ENCODE measurements at places on chromosomes 5 and 9.
A peak's percentile ranks its signal among the peaks of the same experiment; 100 is the strongest.

DNA sequence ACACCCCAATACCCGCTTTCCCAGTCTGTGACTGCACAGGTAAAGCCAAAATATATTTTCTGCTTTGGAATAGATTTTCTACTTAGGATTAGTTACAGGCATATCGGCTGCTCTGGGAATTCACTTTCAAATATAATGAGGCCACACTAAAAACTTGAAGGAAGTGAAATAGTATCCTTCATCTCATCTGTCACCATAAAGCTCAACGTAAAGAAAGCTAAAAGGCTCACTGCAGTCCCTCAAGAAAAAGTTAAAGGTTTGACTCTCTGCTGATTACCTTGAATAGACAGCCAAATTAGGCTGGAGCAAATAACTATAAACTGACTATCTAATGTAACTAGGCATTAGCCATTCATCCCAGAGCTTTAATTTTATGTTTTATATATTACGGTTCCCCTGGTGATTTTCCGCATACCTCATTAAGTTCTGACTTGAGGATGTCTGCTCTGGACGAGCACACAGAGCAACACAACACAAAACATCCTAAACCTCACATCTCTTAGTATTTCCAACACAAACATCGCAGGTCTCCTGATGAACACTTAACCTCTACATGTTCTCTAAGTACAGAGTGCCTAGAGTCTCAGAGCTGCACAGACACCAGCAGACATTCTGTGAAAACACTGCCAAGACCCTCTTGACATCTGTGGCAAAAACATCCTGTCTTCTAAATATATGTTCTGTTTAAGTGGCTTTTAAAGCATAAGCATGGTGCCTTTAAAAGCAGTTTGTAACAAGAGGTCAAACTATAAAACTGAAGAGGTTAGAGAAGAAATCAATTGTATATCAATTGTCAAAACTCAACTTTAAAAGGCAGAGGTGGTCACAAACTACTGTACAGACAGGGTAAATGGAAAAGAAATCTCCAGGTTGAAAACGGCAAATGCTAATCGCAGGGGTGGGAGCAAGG, 35.4 kb downstream of the ELAVL2 start:
- DNase-seq: no peak

- peak; percentile 34 for DNase-seq
These were observed 26.2 kb downstream of the AGTPBP1 start for GRCh38 chr9:85715587-85715986.

DNA sequence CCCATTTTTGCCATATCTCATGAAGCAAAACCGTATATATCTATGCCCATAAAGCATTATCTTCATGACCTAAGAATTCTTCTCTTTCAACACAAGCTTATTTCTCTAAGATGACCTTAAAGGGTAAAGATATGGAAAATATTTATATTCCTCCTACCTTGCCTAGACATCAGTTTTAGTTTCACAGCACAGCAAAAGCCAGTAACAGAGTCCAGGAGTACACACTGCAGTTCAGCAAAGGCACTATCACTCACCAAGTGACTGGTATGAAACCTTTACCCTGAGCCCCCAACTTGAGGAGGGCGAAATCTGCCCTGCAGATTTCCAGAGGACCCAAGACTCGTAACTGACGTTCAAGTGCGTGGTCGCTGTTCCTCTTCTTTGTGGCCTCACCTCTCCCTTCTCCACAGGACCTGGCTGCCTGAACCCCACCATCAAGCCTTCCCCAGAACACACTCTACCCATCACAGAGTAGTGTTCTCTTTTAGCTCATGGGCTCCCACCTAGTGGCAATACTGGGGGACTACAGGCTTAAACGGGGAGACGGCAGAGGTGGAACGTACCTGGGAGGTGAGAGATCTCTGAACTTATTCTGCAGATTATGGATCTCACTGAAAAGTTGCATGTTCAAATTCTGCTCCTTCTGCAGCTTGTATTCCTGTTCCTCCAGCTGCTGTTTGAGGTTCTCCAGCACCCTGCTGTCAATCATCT, 141.0 kb downstream of the CDK5RAP2 start:
- peak; percentile 49 for DNase-seq

GRCh38 chr9:127973169-127974000, 7.4 kb downstream of the EEIG1 start:
- DNase-seq: no peak

DNA sequence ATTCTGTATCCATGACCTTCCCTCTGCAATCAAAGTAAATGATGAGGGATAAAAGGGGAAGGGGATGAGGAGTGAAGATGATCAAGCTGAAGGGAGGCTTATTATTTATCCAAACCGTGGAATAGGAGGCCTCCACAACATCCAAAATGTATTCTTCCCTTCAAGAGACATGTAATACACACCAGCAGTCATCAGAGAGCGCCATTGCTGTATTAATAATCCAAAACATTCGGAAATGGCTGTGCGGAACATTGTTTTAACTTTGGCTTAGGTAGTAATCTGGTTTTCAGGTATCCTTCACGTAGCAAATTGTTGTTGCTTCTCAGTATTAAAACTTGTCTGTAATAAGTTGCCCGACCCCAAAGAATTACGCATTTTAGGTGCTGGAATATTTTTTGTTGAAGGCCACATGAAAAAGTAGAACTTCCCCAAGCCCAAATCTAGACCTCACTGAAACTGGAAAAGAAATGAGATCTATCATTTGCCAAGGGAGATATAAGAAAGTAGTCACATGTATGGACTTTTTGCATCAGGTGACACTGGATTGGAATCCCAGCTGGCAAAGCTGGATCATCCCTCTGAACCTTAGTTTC, 2.6 kb upstream of the BOD1 start:
- DNase-seq: peak; percentile 48

GRCh38 chr5:87211676-87212075, 56.0 kb upstream of the RASA1 start:
- no peak for DNase-seq

- no peak for DNase-seq
These were observed 167.0 kb downstream of the FBXL17 start for GRCh38 chr5:108214857-108215256.

DNA sequence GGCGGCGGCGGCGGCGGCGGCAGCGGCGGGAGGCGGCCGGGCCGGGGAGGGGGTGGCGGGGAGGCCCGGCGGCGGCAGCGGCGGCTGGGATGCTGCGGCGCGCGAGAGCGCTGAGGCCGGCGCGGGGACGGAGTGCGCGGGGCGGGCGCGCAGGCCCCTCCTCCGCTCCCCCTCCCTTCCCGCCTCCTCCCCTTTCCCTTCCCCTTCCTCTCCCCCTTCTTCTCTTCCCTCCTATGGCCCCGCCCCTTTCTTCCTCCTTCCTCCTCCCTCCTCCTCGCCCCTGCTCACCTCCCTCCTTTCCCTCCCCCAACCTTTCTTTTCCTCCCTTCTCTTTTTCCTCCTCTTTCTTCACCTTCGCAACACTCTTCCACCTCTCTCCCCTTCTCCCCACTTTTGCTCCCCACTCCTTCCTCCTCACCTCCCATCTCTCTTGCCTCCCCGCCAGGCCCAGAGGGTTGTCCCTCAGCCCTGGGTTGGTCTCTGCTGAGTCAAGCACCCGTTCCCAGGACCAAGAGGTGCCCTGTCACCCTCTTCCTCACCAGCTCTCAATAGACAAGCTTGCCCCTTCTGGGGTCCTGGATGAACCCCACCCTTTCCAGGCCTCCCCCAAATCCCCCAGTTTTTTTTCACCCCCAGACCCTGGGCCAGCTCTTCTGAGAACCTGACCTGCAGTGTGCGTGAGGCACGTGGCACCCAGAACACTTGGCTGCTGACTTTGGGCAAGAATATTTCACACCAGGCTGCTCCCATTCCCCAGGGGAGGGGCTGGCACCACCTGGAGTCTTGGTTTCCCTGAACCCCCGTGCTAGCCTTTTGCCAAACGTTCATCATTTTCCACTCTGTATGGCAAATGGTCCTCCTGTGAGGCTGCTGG, at the start of gene SEMA4D:
Gene SEMA4D (minus strand): TSS at position 136 of the 874 bp plus-strand sequence. CDS start 92,657 bp downstream, outside the sequence.
- peak; percentile 60 for DNase-seq

- no peak for DNase-seq
These were observed 43.2 kb downstream of the TMEM167A start for GRCh38 chr5:83034036-83034435.

DNA sequence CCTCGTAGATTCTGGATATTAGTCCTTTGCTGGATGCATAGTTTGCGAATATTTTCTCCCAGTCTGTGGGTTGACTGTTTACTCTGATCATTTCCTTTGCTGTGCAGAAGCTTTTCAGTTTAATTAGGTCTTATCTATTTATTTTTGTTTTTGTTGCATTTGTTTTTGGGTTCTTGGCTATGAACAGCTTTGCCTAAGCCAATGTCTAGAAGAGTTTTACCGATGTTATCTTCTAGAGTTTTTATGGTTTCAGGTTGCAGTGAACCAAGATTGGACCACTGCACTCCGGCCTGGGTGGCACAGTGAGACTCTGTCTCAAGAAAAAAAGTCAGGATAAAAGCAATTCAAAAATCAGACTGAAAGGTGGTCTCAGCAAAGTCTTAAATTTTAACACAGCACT, 188.5 kb downstream of the EPB41L4A start:
- DNase-seq: no peak

DNA sequence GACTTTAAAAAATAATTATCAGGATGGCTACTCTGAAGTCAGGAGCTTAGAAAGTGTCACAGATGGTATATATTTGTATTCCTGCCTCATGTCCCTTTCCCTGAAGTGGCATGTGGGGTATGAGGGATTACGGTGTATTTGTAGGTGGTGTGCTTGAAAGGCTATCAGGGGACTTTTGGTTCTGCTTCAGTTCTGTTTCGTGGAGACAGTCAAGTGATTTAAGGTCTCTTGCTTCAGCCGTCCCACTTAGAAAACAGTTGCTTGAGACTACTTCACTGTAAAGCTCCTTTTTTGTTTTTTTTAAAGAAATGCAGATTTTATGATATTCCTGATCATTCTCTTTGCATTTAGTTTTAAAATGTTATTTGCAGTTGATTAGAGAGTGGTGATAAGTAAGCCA, 18.3 kb downstream of the PARP8 start:
- DNase-seq: no peak

- no peak for DNase-seq
These were observed 257.9 kb downstream of the RASEF start for GRCh38 chr9:82805027-82805426.

DNA sequence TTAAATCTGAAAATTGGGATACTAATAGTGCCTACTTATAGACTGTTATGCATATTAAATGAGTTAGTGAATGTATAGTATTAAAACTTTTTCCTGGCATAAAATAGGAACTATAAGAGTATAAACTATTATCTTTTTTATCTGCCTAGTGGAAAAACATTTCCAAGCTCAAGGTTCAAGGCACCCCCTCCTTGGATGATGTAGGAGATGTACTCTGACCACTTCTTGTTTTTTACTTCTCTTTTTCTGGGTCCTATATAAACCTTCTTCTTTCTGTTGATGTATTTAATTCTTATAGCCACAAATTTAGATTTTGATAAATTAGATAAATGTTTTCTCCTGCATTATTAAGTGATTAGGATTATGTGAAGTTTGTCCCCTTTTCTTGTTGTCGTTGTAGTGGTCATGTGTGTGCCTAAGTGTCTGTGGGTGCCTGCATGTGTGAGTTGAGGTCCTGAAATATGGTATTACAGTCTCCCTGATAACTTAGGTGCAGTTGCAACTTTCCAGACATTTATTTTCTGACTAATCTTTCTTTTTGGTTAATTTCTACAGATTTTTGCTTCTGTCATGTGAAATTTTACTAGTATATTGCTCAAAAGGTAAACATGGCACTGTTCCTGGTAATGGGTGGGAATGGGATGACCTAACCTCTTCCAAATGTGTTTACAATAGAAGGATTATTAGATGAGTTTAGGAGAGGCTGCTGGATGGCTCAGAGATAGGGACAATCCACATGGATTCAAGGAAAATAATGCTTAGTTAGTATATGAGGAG, 160.8 kb upstream of the CDKN2B start:
- peak; percentile 90 for DNase-seq

DNA sequence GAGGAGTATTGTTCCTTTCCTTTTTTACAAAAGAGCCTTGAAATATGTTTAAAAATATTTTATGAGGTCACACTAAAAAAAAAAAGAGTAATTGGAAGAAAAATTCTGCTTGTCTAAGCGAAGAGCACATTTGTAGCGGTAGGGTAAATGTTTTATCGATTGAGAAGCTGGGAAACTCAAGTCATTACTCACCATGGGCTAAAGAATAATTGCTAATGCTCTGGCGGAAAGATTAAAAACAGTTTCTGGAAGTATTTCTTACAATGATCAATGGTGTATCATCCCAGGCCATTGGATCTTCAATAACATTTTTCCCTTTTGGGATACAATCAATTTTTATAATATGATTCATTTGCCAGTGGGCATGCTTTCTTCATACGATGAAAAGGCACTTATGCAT, 450.0 kb downstream of the RASEF start:
- DNase-seq: no peak

DNA sequence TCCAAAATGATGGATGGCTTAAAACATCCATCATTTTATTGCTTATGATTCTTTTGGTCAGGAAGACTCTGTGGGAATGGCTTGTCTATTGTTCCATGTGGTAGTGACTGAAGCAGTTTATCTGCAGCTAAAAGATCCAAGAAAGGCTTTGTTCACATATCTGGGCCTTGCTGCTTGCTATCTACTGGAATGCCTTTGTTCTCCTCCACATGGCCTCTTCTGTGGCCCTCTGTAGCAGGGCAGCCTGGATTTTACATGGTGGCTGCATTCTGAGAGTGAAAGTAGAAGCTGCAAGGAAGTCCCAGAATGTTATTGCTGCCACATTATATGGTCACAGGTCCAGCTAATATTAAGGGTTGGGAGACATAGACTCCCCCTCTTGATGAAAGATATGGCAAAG, 35.1 kb downstream of the DMXL1 start:
- no peak for DNase-seq

DNA sequence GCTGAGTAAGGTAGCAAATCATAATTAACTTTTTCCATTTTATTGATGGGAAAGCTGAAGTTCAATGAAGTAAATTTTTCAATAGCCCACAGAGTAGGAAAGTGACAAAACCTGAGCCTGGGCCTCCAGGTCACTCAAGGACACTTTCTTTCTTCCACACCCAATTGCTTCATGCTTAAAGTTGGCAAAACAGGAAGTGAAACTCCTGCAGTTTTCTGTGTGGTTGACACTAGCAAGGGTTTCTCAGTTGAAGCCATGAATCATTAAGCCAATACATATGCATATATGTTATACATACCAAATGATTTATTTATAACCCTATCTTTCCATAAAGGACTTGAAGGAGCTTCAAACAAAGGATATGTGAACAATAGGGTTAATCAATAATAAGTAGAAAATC, 13.9 kb downstream of the TLR4 start:
- no peak for DNase-seq

- peak; percentile 36 for DNase-seq
These were observed 17.6 kb upstream of the TARS1 start for GRCh38 chr5:33423018-33423630.

GRCh38 chr5:68891718-68892117, 202.1 kb upstream of the SLC30A5 start:
- DNase-seq: no peak

- DNase-seq: no peak
These were observed 18.1 kb downstream of the IRF1 start for GRCh38 chr5:132472431-132472830.

DNA sequence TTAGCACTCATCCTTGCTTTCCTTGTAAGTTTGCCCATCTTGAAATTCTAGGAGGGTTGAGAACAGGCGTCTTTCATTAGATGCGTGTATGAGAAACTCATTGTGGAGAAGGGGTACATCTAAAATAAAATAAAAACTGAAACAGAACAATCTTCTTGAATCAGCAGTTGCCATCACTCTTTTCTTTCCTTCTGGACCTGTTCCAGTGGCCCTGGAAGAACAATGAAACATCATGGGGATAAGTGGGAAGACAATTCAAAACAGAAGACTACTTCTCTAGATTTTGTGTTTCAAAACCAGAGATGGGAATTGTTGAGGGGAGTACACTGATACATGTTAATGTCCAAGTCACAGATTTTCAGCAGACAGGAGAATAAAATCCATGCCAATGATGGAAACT, 59.9 kb downstream of the SLC1A3 start:
- DNase-seq: no peak

- DNase-seq: no peak
These were observed 164.7 kb downstream of the TUSC1 start for GRCh38 chr9:25513509-25514033.

Data from amniotic epithelial cell (primary cell).